ENCODE measurements at places on chromosomes 4 and X.

DNA sequence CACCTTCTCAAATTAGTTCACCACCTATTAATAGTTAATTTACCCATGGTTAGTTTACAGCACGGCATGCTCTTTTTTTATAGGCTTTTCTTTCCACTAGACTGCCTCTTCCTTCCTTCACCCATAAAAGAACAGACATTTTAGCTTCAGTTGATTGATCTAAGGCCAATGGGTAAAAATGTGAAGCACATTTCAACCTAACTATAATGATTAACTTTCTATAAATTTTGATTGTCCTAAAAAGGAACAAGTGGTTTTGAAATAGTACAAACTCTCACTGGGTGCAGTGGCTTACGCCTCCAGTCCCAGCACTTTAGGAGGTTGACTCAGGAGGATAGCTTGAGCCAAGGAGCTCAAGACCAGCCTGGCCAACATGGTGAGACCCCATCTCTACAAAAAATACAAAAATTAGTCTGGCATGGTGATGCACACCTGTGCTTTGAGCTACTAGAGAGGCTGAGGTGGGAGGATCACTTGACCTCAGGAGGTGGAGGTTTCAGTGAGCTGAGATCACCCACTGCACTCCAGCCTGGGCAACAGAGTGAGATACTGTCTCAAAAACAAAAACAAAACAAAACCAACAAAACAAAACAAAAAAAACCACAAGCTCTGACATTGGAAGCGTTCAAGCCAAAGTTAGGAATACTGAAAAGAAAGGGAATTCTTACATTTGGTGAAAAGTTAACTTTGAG lies 89.9 kb upstream of the FAT1 start:
- no peak for DNase-seq

DNA sequence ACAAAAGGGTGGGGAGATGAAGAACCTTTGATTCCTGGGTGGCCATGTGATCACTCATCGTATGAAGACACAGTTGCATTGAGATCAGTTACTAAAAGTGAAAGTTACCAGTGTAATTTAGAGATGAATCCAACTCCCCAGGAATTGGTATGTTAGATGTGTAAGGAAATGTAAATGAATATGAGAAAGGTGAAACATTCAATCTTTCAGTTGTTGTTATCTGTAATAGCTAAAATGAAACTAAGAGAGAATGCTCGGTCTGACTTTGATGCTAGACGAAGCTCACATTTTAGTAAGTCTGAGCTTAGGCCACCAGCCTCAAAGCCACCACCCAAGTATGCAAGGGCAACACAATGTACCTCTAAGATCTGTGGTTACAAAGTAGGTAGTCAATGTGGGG lies 194.3 kb upstream of the POF1B start:
- DNase-seq: no peak

DNA sequence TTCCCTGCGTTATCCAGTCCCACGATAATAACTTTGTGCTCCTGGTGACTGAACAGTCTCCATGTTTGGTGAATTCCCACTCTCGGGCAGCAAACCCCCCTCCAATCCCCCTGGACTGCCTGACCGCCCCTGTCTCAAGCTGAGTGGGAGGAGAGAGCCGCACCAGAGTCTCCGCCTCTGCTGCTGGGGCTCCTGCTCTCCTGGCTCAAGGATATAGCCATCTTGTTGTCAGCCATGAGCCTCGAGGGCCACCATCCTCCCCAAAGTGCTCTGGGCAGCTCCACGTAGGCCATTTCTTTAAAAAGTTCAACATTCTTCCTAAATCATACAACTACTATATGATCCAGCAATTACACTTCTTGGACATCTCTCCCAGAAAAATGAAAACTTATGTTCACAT lies 49.3 kb upstream of the PGRMC1 start:
- DNase-seq: no peak

DNA sequence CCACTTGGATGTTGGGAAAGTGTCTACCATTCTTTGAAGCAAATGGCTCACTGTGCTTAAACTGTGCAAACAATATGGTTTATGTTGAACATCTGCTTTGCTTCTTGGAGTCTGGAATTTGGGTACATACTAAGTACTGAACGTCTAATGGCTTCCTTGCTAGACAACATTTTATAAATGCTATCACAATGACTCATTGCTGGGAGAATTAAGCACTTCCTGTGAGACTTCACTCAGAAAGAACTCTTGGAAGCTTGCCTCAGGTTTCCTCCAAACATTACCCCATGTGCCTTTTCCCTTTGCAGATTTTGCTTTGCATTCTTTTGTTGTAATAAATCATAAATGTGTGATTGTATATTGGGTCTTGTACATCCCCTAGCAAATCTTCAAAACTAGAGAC lies 139.7 kb downstream of the PACRGL start:
- DNase-seq: no peak

DNA sequence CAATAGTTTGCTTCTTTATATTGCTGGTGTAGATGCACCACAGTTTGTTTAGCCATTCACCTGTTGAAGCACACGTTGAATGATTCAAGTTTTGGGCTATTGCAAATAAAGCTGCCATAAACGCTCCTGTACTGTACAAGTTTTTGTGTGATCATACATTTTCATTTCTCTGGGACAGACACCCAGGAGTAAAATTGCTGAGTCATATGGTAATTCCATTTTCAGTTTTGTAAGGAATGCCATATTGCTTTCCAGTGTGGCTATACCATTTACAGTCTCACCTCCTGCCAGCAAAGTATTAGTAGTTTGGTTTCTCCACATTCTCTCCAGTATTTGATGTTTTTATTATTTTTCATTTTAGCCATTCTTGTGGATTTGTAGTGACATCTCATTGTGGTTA lies 32.0 kb upstream of the CAPN6 start:
- no peak for DNase-seq

DNA sequence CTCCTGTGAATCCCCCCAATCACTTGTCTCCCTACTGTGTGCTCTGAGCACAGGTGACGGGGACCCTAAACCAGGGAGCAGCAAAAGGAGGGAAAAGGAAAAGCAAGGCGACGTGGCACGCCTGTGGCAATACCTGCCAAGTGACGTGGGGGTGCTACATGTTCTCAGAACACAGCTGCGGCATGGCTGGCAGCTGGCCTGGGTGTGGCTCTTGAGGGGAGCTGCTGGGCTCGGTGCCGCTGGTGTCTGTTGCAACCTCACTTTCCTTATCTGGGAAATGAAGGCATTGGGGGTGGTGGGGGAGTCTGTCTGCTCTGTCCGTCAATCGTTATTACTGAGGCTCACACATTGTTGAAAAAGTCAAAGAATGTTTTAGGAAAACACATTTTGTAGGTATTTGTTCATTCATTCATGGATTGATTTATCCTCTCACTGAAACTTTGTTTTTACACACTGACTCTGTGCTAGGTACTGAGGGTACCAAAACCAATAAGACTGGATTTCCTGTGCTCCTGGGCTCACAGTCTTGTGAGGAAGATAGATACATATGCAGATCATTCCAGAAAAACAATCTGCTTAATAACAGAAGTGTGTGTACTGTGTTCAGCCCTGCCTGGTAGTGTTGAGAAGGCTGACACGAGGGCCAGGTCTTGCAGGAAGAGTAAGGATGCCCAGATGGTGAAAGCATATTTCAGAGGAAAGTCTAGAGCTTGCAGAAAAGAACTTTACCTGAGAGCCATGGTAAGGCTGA lies 217.6 kb downstream of the PTTG2 start:
- DNase-seq: peak; percentile 52

- no peak for DNase-seq
Observed at GRCh38 chr4:117137145-117137544, 51.8 kb upstream of the TRAM1L1 start.

DNA sequence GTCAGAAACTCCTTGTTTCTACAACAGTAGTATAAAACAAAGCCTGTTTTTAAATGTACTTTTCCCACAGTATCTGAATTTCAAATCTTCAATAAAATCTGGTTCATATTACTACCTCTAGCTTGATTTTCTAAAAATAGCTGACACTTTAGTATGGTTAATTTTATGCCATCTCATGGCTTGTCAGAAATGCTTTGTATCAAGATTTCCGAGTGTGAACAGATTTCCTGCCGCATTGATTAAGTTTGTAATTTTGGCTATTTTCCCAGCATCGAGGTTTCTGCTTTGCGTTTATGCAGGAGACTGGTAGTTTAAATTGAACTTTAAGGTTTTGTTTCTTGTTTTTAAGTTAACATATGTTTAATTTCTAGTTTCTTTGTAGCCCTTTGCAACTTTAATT lies 44.2 kb downstream of the CLCN3 start:
- no peak for DNase-seq

DNA sequence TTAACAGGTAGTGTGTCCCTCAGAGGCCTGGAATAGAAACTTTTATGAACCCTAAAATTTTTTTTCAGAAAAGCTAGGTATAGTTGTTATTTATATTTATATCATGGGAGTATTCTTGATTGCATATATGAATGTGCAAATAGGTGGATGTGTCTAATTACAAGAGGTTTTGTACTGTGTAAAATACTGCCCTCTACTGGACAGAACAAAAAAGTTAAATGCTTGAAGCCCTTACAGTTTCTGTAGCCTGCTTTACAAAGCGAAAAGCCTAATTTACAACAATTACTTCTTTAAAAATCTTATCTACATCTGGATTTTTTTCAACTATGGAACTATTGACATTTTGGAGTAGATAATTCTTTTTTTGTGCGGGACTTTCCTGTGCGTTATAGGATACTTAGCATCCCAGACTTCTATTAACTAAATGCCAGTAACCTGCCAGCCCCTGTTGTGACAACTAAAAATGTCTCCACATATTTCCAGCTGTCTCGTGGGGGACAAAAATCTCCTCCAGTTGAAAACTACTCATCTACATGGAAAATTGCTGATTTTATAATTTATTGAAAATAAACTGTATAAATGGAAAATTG lies 35.1 kb downstream of the ENPEP start:
- no peak for DNase-seq

- DNase-seq: no peak
Observed at GRCh38 chr4:6548201-6548881, 26.6 kb upstream of the MAN2B2 start.

DNA sequence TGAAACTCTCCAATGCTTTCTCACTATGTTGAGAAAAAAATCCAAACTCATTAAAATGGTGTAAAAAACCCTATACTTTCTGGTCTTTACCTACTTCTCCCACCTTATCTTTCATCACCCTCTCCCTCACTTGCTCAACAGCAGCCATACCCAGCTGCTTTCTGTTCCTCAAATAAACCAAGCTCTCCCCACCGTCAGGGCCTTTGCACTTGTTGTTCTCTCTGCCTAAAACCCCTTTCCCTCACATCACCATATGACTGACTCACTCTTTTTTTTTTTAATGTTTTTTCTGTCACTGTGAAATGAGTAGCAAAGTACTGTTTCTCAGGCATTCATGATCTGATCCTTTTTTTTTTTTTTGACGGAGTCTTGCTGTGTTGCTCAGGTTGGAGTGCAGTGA lies 122.3 kb upstream of the TMEM164 start:
- DNase-seq: no peak

DNA sequence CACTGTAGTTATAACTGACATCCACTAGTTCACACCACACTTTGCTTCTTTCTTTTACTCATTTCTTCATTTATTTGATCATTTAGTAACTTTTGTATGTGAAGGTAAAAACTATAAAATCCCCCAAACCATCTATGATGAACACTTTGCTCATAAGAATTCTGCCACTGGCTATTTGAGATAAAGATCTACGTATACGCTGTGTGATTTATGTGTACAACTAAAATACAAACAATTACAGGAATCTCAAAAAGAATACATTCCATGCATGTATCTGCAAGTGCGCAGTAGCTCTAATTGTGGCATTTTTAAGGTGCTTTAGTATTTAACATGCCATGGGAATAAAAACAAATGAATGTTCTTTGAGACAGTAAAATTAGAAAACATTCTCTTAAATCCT lies 156.9 kb upstream of the NAP1L5 start:
- DNase-seq: no peak

DNA sequence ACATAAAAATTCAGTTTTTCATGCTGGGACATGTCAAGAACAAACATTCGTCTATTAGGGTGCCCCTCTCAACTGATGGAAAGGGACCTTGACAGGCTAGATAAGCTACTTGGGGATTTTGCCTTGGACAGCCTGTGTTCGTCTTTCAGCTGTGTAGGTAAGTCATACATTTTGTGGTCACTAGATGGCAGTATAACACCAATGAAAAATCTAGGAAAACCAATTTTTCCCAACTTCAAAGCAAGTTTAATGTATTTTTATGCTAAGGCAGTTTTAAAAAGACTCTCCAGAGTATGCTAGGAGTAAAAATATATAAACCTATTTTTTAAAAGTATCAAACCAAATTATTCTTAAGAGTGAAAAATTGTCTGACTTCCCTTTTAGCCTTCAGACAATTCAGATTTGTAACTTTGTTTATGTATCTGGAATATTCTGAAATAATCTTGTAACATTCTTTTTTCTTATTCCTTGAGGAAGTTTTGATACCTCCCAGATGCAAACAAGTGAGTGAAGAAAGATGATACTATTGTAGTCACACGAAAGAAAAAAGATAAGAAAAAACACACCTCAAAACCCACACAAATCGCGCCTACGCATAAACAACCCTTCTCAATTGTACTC lies 158.3 kb downstream of the CPE start:
- DNase-seq: no peak

DNA sequence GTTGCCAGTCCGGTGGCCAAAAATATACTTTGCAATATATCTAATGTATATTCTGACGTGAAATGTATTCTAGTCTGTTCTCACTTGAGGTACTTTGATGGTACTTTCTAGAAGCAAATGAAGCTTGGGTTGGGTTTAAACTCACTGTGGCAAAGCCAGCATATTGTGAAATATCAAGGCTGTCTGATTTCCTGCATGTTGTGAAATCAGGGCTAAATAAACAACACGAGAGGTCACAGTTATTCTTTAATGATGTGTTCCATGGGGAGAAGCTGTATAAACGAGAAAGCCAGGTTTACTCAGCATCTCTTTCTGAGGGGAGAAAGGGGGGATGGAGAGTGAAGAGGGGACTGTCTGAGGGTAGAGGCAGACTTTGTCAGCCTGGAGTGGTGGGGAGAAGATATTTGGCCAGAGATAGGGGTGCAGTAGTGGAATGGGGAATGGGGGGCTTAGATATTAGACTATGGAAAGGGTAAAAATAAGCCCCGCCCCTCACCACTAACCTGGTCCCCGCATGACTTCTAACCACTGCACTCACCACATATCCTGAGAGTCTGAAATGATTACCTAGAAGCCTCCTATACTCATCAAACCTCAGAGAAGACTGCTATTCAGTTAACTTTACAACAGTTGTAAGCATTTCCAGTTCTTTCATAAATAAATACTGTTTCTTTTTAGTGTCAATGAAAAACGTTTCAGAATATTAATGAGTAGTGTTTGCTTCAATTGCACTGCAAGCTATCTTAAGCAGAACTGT lies 5.9 kb upstream of the SCARB2 start:
- DNase-seq: no peak
